Right renal pelvis (tissue), 4 donors: ENCODE measurements at places on chromosomes 4 and X.

DNA sequence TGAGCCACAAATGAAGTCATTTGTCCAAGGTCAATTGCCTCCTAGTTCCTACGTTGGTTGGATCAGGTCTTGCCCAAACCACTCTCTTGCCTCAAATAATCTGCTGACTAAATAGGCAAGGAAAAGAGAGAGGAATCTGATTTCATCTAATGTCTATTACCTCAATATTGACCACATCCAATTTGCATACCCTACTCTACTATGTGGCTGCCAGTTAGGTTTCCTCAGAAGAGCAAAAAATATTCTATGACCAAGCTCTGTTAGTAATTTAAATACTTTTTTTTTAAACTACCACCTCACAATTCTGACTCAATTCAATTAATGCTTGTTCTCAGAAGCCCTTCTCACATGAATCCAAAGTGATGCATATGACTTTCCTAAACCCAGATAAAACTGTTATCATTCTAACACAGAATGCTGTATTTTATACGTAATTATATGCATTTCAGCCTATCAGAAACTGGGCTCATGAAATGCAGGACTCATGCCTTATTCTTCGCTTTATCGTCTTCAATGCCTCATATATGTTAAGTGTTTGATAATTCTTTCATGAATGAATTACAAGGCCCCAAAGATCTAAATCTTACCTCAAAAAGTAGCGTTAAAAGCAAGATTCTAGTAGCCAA lies 98.6 kb downstream of the HUWE1 start:
- DNase-seq = no peak

- DNase-seq = no peak
These were observed 147.2 kb upstream of the BCOR start for GRCh38 chrX:40244980-40245379.

DNA sequence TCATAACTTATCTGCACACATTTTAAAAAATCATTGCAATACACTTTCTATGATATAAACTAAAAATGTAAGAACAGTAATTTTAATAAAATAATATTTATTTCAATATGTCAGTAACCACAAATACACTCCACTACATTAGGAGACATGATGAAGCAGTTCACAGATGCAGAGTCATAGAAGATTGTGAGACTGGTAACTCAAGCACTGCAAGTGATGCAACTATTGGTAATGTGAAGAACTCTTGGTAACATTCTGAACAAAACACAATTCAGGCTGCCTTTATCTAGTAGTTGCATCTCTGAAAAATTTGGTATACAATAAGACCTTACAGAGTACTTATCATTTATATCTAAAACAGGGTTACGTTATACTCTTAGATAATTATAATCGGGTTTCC lies 52.6 kb upstream of the LRAT start:
- DNase-seq = no peak

- DNase-seq = no peak
These were observed 261.9 kb downstream of the CBLL2 start for GRCh38 chrX:22534643-22535042.

- no peak for DNase-seq
These were observed 41.6 kb upstream of the HMGB3 start for GRCh38 chrX:150941580-150941979.

DNA sequence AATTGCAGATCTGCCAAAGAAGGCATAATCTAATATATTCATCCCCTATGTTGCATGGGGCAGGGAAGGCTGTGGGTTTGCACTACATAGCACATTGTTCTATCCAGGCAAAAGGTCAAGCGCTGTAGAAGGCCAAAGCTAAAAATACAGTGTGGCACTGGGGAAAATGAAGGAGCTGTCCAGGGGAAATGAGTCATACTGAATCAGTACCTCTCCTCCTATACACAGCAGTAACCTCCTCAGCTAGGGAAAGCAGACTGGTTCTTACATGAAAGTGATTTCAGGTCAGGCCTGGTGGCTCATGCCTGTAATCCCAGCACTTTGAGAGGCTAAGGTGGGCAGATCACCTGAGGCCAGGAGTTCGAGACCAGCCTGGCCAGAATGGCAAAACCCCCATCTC lies 31.0 kb upstream of the SLC25A4 start:
- DNase-seq = no peak

- no peak for DNase-seq
These were observed 1.9 kb downstream of the GK start for GRCh38 chrX:30654989-30655607.

DNA sequence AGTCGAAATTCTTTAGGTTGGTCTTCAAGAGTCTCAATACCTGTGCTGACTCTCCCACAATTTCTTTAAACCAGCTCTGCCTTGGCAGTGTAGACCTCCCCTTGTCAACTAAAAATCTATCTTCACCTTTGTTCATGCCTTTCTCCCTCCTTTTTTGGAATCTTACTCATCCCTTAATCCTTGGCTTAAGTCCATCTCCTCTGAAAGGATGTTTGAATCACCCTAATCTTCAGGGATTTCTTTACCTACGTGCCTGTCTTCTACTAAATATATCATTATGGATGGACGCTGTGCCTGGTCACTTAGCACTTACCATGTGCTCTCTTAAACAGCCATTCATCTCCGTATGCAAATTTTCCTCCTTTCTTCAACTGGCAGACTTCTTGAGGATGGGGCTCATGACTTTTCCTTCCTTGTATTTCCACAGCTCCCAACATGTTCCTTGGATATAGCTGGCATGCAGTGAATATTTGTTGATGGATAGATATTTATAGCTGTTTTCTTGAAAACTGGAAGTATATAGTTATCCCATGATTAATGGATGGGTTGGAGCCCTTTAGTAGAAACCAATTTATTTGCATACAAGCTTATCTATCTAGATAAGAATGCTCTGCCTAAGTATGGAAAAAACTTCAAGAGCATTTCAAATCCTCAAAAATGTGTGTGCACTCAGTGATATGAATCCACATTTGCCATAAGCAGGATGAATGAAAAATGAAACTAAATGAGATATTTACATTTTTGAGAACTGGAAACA lies 166.6 kb downstream of the SPRY1 start:
- no peak for DNase-seq

DNA sequence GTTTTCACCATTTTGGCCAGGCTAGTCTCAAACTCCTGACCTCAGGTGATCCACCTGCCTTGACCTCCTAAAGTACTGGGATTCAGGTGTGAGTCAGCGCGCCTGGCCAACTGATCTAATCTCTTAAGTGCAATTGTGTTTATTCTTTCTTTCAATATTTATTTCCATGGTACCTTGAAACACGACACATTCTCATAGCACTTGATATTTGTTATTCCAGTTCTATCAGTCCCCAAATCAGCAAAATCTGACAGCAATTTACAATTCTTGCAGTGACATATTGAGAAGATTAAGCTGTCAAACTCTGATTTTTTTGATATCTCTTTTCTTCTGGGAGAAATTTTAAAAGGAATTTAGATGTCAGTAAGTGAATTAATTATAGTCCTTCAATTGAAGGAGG lies 218.1 kb upstream of the FAT4 start:
- no peak for DNase-seq

GRCh38 chr4:151147000-151147399 lies 47.6 kb downstream of the RPS3A start:
- DNase-seq = no peak

DNA sequence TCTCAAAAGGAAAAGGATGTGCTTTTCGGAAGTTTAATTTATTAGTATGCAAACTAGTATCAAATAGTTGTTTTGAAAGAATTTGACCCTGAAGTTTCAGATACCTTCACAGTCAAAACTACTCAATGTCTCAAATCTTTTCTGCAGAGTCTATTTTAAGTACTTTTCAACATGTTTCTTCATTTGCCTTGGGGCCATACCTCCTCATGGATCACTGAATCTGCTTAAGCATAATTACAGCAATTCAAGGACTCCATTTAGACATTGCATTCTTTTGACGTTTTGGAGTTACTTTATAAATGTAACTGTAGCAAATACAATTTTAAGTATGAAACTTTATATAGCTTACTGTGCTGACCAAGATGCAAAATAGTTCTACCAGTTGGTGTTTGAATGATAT lies 25.5 kb downstream of the PALLD start:
- DNase-seq = no peak

GRCh38 chr4:1842993-1843448 lies 12.9 kb downstream of the LETM1 start:
- no peak for DNase-seq

DNA sequence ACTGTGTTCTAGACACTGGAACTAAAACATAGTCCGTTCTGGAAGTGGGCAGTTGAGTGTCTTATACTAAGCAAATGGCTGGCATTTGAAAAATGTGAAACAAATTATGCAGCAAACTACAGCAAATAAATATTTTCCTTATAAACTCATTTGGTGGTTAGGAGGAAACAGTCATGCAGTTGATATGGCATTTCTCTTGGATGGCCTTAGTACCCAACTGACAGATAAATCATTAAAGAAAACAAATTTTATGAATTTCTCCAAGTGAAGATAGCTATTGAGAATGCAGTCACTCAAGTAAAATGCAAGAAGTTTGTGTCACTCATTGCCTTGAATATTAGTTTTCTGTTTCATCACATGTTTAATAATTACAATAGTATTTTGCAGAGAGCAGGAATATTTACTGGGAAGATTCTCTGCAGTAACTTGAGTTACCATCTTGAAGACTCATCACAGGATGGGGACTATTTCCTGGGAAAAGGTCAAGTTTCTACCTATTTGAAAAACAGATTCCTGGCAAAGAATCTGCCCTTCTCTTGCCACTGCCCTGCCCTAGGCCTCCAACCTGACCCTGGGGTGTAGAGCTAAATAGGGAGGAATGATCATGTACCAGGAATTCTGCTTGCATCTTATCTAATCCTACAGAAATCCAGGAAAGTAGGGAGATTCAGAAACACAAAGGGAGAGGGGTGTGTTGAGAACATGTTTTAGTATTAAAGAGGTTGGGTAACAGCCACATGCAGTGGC lies 105.9 kb downstream of the SH3RF1 start:
- no peak for DNase-seq
